ENCODE measurements at places on chromosomes 3 and 15.

DNA sequence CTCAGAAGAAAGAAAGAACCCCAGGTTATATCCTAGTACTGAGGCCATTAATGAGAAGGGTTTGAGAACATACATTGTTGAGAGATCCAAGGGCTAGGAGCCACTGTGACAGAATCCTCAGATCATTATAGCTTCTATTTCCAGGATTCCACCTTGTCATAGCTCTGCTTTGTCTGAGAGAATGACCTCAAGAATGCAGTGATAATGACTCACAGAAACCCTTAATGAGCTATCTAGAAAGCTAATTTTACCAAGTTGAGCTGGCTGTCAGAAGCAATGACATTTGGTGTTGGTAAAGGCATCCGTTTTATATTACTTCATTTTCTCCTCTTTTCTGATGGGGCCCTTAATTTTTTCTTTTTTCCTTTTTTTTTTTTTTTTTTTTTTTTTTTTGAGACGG lies 10.9 kb downstream of the TRIP4 start:
- no peak for DNase-seq

DNA sequence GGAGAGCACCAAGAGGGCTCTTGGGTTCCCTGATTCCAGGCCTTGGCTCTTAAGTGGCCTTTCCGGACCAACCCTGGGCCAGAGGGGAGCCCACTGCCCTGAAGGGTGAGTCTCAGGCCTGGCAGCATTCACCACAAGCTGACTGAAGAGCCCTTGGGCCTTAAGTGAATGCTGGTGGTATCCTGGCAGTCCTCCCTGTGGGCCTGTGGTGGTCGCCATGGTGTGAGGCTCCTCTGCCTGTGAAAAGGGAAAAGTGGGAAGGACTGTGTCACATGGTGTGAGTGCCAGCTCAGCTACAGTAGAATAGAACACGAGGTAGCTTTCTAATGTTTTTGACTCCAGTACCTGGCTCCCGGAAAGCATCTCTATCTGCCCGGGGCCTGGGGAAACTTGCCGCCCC lies 15.3 kb downstream of the CHDH start:
- no peak for DNase-seq

GRCh38 chr3:39965997-39966396 lies 156.6 kb downstream of the MYRIP start:
- DNase-seq: no peak

- DNase-seq: no peak
These were observed 448 bp downstream of the PLXNB1 start for GRCh38 chr3:48429317-48429959.
